ENCODE measurements at places on chromosomes 1 and 21.
A peak's percentile ranks its signal among the peaks of the same experiment; 100 is the strongest.

DNA sequence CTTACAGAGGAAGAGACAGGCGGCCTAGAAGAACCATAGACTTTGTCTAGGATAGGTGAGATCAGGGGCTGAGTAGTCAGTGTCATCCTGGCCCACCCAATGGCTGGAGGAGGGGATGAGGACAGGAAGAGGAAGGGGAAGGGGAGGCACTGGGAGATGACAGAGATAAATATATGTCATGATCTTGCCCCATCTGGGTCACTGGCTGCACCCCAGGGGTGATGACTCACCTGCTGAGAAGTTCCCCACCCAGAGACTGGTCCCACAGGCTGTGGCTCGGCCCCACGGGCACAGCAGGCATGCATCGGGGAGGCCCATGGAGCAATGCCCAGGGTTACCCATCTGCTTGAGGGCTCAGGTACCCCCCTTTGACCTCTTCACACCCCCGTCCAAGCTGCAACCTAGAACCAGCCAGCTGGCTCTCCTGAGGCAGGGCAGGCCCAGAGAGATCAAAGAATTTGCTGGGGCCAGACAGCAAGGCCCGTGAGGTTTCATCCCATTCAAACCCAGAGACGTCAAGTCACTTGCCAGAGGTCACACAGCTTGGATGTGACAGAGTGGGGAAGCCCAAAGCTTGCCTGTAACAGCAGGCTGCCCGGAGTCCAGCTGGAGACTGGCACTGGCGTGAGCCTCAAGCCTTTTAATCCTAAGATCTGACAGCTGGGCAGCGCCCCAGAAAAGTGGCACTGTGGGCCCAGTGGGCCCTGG lies 34.7 kb upstream of the CASZ1 start:
- no peak for DNase-seq

DNA sequence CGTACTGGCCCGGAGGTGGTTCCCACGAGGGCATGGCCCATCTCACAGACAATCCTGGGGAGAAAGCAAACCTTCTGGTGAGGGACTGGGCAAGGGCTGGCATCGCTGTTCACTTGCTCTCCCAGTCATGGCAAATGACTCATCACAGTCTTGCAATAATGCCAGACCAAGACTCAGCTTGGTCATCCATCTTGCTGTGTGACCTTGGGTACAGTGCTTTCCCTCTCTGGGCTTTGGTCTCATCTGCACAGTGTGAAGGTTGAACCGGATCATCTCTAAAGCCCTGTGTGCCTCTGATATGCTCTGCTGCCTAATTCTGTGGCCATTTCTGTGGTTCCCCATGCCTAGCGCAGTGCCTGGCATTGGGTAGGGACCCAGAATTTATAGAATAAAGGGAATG lies 143.6 kb upstream of the CD34 start:
- no peak for DNase-seq

DNA sequence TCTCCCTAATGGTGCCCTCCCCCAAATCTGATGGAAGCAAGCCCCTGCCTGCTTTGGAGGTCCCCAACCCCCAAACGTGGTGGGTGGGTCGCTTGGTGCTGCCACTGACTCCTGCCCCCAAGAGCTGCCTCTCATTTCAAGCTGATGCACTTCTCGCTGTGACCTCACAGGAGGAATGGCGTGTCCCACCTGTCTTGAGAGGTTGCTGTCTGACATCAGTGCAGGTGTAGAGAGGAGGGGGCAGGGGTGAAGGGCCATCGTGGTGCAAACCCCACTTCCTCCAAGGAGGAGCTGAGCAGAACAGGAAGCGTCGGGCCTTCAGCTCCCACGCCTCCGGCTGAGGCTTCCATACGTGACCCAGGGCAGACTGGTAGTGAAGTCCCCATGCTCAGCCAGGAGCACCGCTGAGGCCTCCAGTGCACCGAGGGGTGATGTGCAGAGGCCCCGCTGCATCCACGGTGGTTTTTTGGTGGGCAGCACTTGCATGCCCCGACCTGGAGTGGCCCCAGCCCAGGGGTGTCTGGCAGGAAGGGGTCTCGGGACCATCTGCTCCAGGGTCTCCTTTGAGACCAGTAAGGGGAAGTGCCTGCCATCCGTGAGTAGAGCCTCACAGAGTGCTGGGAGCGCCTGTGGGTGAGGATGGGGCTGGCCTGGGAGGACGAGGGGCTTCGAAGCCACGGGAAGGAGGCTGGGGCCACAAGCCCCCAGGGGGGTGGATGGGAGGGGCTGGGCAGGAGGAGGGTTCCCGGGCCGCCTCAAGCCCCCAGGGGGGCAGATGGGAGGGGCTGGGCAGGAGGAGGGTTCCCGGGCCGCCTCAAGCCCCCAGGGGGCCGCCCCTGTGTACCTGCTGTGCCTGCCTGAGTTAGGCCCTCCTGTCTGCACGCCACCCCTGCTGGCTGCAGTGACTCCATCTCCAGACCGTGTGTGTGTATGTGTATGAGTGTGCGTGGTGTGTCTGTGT lies 39.8 kb downstream of the WDR4 start:
- DNase-seq: no peak

DNA sequence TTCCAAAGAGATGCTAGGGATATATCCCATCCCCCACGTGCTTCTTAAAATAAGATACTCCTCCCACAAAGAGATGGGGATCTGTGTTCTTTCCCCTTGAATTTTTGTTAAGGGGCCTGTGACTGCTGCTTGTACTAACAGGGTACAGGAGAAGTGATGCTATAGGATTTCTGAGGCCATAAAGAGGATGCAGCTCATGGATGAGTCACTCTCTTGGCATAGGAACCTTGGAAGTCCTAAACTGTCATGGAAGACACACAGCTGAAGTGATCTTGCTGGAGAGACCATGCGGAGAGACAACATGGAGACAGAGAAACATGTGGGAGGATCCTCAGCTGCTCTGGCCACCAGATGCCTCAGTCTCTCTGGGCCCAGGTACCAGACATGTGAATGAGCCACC lies 157.2 kb downstream of the S1PR1 start:
- no peak for DNase-seq

- no peak for DNase-seq
These were observed 86.0 kb upstream of the COX20 start for GRCh38 chr1:244749230-244750016.

DNA sequence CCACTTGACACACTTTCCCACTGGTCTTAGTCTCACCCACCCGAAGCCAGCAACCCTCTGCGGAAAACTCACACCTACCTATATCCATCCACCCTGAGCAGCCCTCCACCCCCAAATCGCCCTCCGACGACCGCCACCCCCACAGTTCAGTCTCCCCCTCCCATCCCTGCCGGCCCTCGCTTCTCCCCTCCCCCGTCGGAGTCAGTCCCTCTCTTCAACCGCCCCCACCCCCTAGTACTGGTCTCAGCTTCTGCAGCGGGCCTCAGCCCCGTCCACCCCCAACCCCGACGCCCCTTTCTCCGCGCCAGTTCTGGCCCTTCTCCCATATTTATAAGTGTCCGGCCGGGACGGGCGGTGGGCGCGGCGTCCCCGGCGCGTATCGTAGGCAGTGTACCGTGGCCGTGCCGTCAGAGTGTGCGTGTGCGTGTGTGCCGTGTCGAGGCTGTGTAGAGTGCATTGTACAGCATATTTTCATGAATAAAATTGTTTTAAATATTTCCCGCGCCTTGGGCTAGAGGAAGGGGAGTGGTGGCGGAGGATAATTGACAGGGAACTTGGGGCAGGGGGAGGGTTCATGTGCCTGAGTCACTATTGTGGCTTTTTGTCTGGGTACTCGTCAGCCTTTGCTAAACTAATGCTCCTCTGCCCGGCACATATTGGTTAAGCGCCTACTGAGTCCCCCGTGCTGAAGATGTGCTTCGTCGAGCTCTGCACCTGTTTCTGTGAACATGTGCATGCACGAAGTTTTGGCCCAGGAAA lies 22.0 kb downstream of the FOXO6 start:
- DNase-seq: peak; percentile 30

GRCh38 chr1:18606443-18607288 lies 24.0 kb upstream of the PAX7 start:
- DNase-seq: no peak

- DNase-seq: no peak
These were observed 1.4 kb upstream of the GSTM4 start for GRCh38 chr1:109654519-109654918.

DNA sequence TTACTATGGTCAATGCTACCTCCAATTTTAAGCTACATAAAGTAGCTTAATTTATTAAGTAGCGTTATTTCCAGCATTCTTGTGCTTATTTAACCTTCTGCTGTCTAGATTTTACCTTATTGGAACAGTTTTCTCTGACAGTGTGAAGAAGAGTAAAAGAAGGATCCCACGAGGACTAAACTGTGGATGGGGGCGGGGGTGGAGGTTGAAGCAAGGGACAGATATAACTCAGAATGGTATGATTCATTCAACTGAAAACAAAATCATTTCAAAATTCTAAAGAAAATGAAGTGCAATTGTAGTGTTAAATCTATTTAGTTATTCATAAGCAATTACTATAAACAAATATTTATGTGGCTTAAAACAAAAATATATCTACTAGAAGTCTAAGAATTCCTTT lies 11.5 kb upstream of the VAV3 start:
- DNase-seq: no peak

DNA sequence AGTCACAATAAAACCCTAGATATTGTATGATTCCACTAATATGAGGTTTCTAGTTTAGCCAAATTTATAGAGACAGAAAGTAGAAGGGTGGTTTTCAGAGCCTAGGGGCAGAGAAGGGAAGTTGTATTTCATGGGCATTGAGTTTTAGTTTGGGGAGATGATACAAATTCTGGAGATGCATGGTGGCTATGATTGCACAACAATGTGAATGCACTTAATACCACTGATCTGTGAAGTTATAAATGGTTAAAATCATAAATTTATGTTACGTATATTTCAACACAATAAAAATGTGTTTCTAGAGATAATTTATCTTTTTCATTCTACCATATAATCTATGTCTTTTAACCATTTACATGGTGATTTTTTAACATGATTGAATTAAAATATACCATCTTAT lies 779.3 kb upstream of the BRINP3 start:
- no peak for DNase-seq

DNA sequence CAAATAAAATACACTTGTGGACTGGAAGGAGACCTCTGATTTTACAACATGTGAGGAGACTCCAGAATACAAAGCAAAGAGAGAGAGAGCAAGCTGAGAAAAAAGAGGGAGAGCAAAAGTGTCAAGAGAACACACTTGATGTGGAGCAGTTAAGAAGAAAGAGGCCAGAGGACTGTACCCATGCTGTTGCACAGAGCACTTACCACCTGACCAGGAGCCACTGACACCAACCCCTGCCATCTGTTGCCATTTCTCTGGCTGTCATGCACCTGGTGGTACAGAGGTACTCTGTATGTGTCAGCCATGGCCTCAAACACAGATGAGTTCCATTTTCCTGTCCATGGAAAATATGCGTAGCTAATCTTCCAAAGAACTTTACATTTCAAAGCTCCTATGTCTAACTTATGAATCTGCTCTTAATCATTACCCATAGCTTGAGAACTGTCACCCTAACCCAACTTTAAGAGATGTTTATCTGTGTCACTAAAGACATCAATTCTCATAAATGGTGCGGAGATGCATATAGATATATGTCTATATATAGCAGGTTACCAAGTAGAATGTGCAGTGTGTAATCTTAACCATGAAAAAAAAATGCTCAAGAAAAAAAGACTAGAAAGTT lies 32.8 kb upstream of the ABCD3 start:
- no peak for DNase-seq

DNA sequence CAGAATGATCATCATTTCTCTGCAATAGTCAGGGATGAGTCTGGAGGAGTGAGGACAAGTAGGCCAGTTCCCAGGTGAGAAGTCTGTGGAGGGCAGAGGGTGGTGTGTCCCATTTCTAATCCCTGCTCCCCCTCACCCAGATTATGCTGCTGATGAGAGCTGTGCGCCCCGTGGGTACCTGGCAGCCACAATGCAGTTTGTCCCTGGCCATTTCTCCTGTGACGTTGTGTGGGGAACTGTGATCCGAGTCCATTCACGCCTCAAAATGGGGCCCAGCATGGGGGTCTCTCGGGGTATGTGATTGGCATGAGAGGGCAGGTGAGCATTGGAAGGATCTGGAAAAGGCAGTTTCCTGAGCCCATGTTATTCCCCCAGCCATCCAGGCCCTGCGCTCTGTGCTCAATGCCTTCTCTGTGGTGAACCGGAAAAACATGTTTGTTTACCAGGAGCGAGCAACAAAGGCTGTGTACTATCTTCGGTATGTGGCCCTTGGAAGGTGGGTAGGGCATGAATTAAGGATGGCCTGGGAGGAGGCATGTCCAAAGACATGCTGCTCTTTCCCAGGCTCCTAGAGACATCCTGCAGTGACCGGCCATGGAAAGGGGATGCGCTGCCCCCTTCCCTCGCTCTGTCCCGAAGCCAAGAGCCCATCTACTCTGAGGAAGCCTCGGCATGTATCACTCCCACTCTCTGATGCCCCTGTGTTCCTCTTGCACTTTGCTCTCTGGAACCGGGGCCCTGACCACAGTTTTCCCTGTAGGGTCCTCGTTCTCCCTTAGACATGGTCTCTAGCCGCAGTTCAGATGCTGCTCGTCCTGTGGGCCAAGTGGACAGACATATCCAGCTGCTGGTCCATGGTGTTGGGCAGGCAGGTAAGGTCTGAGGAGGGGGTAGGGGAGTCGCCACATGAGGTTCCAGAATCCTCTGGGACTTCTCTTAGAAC lies 16.4 kb downstream of the HYI start:
- no peak for DNase-seq

DNA sequence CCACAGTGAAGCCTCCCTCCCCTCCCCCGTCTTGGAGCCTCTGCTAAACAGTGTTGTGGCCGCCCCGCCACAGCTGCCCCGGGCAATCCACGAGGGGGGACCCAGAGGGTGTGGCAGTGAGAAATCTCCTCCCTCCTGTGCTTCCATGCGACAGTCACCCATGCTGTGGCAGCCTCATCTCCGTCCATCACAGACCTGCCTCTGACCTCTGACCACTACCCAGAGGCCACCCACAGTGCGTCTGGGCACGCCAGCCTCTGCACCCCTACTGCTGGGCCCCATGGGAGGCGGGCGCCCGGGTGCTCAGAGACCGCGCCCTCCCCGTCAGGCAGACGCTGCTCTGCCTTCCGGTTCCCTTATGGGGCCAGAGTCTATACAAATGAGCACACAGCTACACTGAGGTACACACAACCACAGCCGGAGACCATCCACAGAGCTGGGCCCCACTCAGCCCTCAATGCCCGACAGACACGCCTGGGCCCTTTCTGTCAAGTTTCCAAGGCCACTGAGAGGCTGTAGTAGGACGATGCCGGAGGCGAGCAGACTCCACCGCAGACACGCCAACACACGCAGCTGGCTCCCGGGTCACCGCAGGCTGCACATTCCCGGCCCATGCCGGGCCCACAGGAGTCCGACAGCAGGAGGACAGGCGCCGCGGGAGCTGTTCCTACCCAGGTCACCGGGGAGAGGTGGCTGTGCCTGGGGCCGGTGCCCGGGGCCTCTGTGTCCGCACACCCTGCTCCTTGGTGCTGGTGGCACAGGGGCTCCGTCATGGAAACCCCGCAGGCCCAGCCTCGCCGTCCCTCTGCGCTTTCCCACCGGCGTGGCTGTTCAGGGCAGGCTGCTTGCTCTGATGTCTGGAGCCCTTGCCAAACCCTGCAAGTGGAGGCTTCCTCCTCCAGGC lies 23.9 kb upstream of the TMEM52 start:
- DNase-seq: no peak

- no peak for DNase-seq
These were observed 391.8 kb downstream of the DISC1 start for GRCh38 chr1:232018231-232019025.
